ENCODE measurements at places on chromosomes 2 and 18. TPM values are rescaled to one million over a fixed set of nuclear protein-coding genes. Genes with fewer than 3 reads are reported as not detected.

Gene BMP10
- total RNA-seq: not detected

Gene TUBB8B
- not detected for total RNA-seq

Gene ALPP
- not detected for total RNA-seq

Gene CLASP1
- 32.2 TPM for total RNA-seq

Gene XDH
- 0.38 TPM for total RNA-seq

Gene MC4R
- under 0.01 TPM for total RNA-seq

Gene GAD1
- total RNA-seq: under 0.01 TPM

Gene MCFD2
- 370 TPM for total RNA-seq

Gene UGT1A5
- total RNA-seq: not detected

Gene CCDC74B
- total RNA-seq: 2.3 TPM

Gene CD8B2
- not detected for total RNA-seq

Gene ATP6V1C2
- total RNA-seq: under 0.01 TPM

Gene CNRIP1
- 16.9 TPM for total RNA-seq

Gene SPHKAP
- total RNA-seq: not detected

Gene HNMT
- 28.0 TPM for total RNA-seq

Gene ADGRF3
- total RNA-seq: under 0.01 TPM

Gene COL6A3
- 664 TPM for total RNA-seq

Gene AMMECR1L
- total RNA-seq: 17.2 TPM

Gene VWC2L
- total RNA-seq: not detected

Gene TMEM247
- not detected for total RNA-seq

Gene ACADL
- total RNA-seq: not detected

Gene EGR4
- total RNA-seq: not detected

Gene NT5DC4
- not detected for total RNA-seq

Gene RAMP1
- 3.1 TPM for total RNA-seq

Gene PTPRN
- 12.7 TPM for total RNA-seq

Gene AQP12A
- not detected for total RNA-seq

Gene CAPN14
- total RNA-seq: 0.28 TPM

Gene MEX3C
- 33.2 TPM for total RNA-seq

Gene GBX2
- not detected for total RNA-seq

Gene PSMA8
- total RNA-seq: under 0.01 TPM

Gene PRKAG3
- total RNA-seq: under 0.01 TPM

Gene ABCB11
- not detected for total RNA-seq

Gene SH3RF3
- 2.9 TPM for total RNA-seq

Gene MYCN
- total RNA-seq: not detected

Gene SP9
- not detected for total RNA-seq

Gene OTOF
- total RNA-seq: 0.19 TPM

Gene ITM2C
- 118 TPM for total RNA-seq

Gene ZNF892
- total RNA-seq: 4.0 TPM

Gene DES
- total RNA-seq: 0.77 TPM

Gene GALNT5
- total RNA-seq: 87.6 TPM

Gene CHRNG
- total RNA-seq: not detected

All from regular cardiac myocyte (primary cell).